ENCODE measurements at places on chromosomes 3 and 15. TPM values are rescaled to one million over a fixed set of nuclear protein-coding genes. Genes with fewer than 3 reads are reported as not detected.

CPN2 gene
- 1.1 TPM for polyA plus RNA-seq

GCHFR gene
- polyA plus RNA-seq = 27.0 TPM

C3orf49 gene
- not detected for polyA plus RNA-seq

NR2F2 gene
- 67.9 TPM for polyA plus RNA-seq

EIF5A2 gene
- 1.4 TPM for polyA plus RNA-seq

SERPINI2 gene
- polyA plus RNA-seq = not detected

SEMA5B gene
- 3.0 TPM for polyA plus RNA-seq

NOX5 gene
- polyA plus RNA-seq = 0.88 TPM

ITGB5 gene
- polyA plus RNA-seq = 22.8 TPM

DOCK3 gene
- polyA plus RNA-seq = 8.6 TPM

VEPH1 gene
- 33.2 TPM for polyA plus RNA-seq

TYRO3 gene
- polyA plus RNA-seq = 19.0 TPM

GPR15 gene
- not detected for polyA plus RNA-seq

MCF2L2 gene
- polyA plus RNA-seq = 9.9 TPM

DUOXA2 gene
- 0.48 TPM for polyA plus RNA-seq

TMEM62 gene
- polyA plus RNA-seq = 18.4 TPM
